ENCODE measurements at places on chromosomes 4 and X.
A peak's percentile ranks its signal among the peaks of the same experiment; 100 is the strongest.

- DNase-seq = no peak
These were observed 308.0 kb downstream of the PPP3CA start for GRCh38 chr4:101039367-101039766.

GRCh38 chr4:185339941-185340340 is 55.8 kb downstream of the LRP2BP start:
- no peak for DNase-seq

GRCh38 chr4:183394166-183394951 is 50.1 kb upstream of the CDKN2AIP start:
- no peak for DNase-seq

- no peak for DNase-seq
These were observed 402.7 kb upstream of the TEX13C start for GRCh38 chrX:124917011-124917410.

GRCh38 chr4:122783301-122784215 is 43.1 kb upstream of the FGF2 start:
- DNase-seq = peak; percentile 56

DNA sequence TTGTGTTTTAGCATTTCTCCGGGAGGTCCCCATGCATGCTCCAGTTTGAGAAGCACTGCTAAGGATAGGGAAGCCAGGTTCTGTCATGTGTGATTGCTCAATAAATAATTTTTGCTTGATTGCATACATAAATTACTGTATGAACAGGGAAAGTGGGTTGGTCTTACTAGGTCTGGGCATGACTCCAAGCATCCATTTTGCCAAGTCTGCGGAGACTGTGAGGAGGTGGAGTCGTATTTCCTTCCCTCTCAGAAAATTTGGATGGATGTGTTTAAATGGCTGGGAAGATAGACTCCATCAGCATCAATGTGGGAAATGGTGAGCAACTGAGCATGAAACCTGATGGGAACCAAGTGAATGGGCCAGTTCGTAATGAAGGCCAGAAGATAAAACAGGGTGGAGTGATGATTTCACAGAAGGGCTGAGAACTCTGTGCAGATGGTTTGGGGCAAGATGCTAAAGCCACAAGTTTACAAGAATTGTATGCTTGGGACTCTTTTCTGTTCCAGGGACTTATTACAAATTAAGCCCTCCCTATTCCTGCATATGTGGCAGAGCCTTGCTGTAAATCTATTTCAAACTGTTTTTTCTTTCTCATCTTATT is 84.1 kb downstream of the NHS start:
- peak; percentile 75 for DNase-seq

DNA sequence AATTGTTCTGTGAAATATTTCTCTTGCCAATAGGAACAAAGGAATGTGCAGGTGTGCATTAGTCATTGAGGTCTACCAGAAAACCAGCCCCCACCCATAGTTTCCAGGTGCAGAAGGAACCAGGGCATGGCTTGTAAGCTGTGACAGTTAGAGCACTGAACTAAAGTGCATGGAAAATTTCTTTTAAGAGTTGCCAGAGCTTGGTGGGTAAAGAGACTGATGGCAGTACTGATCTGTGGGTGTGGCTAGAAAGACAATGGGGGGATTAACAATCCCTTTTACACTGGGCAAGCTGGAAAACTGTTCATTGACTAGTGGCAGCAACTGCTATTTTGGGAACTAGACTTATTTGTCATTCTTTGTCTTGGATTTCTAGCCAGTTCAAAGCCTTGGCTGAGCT is 326.9 kb downstream of the PCDH19 start:
- no peak for DNase-seq

- DNase-seq = no peak
These were observed 53.8 kb upstream of the LSM6 start for GRCh38 chr4:146121757-146122156.

- no peak for DNase-seq
These were observed 275.9 kb downstream of the GPC3 start for GRCh38 chrX:133709501-133709900.

DNA sequence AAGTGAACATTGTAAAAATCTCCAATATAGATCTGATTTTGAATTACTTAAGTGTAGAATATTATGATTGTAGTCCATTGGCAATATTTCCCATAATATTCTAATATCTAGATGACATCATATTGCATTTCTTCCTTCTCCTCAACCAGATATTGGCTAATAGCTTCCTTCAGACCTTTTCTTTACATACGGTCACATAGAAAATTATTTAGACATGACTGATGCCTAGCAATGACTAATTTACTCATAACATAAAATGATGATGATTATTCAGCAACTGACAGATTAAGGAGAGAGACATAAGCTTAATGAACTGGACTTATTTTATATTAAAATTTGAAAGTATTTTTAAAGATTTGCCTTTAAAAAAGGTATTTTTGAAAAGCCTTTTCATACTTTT is 1287.6 kb downstream of the STIM2 start:
- no peak for DNase-seq

DNA sequence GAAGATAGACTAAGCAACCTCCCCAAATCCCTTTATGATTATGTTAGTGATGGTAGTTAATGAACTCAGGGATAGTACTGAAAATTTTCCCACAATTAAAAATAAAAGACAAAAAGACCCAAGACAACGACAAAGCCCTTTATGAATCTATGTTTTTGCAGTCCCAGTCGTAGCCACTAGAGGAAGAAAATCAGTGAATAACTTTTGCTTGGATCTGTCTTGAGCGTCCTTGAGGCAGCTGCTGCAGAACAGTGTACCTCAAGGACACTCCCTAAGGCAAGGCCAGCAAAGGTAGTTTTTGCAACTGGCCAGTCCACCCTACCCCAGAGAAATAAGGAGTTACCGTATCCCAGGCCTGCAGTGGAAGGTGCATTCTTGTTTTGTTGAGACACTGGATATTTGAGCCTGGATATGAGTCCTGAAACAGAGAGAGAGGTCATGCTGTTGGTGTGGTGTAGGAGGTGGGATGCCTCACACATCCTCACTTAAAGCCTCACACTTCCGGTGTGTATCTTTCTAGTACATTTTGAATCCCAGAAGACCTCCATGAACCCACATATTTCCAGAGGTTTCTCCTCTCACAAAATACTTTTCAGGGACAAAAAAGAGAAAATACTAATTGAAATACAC is 8.7 kb upstream of the TIMM8A start:
- DNase-seq = no peak

Data from right hindlimb (tissue), 1 donor.